Vagina (tissue), 2 donors: ENCODE measurements at places on chromosomes 6 and 20.

DNA sequence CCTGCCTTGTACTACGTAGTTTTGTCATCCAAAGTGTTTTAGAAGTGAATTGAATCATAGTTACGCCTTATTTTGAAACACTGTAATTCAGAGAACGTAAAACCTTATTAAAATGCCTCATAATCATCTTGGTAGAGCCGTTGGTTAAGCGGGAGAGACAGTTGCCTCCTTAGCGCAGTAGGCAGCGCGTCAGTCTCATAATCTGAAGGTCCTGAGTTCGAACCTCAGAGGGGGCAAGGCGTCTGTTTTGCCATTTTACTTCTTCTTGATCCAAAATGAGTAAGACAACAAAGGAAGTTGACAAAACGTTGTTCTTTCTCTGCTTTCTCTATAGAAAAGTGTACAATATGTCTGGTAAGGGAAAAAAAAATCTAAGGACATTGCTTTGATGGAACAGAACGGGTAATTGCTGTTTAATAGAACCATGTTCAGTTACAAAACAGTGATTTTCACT lies 20.7 kb upstream of the TRIM27 start:
- no peak for DNase-seq

GRCh38 chr6:125598422-125598821 lies 151.0 kb upstream of the HEY2 start:
- no peak for DNase-seq

- DNase-seq = no peak
Observed at GRCh38 chr20:4973330-4974097, 27.8 kb downstream of the SLC23A2 start.

GRCh38 chr6:46254331-46254730 lies 83.6 kb upstream of the ENPP5 start:
- DNase-seq = no peak

DNA sequence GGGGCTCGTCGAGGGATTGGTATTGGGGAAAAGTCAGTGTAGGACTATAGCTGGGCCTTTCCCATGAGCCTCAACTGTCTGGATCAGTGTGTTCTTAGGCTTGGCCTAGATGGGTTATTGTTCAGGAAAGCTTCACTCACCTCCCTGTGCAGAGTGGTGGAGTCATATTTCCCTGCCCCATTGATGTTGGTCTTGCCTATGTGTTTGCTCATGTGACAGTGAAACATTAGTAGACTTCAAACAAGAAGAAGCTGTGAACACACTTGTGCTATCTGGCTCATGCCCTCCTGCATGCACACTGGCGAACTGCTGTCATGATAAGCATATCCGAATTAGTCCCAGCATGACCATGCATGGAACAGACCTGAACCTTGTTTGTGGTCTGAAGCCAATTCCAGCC lies 171.1 kb downstream of the DHX35 start:
- no peak for DNase-seq

DNA sequence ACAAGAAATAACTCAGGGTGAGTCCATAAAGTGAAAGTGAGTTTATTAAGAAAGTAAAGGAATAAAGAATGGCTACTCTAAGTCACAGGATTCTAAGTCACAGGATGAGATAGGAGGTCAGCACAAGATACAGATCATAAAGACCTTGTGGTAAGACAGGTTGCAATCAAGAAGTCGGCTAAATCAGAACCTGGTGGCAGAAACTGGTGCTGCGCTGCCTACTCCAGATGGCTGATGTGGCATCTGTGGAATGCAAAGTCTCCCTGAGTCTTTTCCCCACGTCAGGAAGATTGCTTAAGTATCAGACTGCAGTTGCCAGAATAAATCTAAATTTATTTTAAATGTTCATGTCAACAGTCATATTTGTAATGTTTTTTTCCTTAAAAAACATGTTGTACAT lies 10.7 kb upstream of the KCNK15 start:
- no peak for DNase-seq

GRCh38 chr6:134735461-134735860 lies 214.4 kb downstream of the ALDH8A1 start:
- DNase-seq = no peak
